ENCODE measurements at places on chromosomes 11 and 22.
A peak's percentile ranks its signal among the peaks of the same experiment; 100 is the strongest.

GRCh38 chr22:36088292-36088691 is 59.7 kb upstream of the RBFOX2 start:
- DNase-seq, result no peak

DNA sequence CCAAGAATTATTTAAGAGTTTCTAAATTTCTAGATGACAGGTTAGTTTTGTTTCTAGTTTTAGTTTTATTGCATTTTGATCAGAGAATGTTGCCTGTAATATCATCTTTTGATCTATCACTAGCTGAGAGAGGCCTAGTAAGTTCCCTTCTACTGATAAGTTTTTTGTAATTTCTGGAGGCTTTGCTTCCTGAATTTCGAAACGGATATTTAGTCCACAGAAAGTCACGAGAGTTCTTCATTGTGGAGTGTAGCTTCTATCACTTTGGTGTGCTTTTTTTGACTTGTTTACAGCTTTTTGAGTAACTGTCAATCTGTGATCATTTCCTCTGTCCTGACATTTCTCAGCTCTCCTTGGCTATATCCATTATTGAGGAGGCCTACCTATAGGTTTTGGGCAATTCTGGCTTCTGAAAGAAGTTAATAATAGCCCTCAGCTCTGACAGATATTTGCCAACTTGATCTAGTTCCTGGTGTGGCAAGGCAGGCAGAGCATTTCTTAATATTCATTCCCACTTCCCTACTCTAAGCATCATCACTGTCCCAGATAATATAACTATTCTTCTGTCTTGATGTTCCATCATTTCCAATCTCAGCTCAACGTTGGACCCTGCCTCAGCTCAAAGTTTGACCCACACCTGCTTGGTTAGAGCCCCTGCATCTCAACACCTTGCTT is 171.3 kb downstream of the BLID start:
- DNase-seq, result no peak

GRCh38 chr11:35322318-35322979 is 96.9 kb downstream of the SLC1A2 start:
- no peak for DNase-seq

DNA sequence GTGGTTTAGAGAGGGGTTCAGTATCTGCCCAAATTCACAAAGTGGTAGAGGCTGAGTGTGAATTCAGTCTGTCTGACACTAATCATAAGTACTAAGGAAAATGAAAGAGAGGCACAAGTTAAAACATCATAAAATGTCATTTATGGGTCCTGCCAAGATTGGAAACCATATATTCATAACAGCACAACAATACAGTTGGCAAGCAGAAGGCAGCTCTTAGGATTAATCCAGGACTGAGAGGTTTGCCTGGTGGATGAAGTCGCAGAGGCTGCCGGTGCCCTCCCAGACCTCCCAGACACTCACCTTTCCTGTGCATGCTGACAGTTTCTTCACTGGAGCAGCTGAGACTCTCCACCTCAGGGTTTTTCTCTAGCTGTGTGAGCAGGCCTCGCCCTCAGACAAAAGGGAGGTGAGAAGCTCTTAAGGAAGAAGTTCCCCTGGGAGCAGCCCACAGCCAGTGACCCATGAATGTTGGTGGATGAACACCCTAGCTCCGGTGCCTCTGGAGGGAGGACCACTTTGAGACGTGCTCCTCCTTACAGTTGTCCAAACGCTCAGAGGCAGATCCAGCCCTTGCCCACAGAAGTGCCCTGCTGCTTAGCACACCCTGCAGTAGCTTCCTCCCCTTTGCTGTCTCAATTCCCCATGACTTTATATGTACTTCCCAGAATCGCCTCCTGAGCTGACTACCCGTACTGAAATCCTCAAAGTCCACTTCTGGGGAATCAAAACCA is 43.7 kb downstream of the MAML2 start:
- no peak for DNase-seq

DNA sequence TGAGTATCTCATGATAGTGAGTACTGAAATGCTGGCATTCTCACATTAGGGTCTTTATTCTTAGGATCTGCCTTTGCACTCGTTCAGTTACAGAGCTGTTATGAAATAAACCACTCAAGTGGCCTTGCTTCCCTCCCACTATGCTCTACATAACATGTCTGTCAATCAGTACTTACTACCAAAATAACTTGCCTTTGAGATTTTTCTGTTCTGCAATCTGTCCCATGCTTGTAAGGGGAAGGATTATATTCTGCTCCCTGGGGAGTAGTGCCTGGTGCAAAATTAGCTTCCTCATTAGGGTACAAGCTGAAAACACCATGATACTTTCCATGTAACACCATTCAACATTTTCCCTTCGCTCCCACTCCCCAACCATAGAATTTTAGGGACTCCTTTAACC is 1.9 kb upstream of the GRAP2 start:
- no peak for DNase-seq

- DNase-seq, result no peak
Observed at GRCh38 chr22:46861468-46862367, 99.3 kb downstream of the TBC1D22A start.

GRCh38 chr11:47723041-47723440 is 7.9 kb upstream of the AGBL2 start:
- DNase-seq, result no peak

GRCh38 chr11:62015615-62016014 is 48.2 kb upstream of the FTH1 start:
- DNase-seq, result no peak

- no peak for DNase-seq
Observed at GRCh38 chr11:117489999-117490679, 162.5 kb downstream of the CEP164 start.

GRCh38 chr11:46914363-46914762 is 4.0 kb downstream of the LRP4 start:
- no peak for DNase-seq

GRCh38 chr22:41231369-41231768 is 9.4 kb downstream of the CHADL start:
- DNase-seq, result no peak

DNA sequence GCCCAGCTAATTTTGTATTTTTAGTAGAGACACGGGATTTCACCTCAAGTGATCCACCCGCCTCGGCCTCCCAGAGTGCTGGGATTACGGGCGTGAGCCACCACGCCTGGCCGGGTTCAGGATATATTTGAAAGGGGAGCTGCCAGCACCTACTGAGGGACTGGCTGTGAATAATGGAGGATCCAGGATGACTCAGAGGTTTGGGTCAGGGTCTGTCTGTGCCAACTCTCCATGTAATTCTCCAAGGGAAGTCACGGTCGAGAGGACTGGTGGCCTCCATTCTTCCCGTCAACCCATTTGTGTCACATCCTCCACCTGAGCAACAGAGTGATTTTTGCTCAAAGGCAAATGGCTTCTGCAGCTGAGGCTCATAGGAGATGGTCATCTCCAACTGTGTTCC is 3.6 kb upstream of the ARRB1 start:
- DNase-seq, result no peak

DNA sequence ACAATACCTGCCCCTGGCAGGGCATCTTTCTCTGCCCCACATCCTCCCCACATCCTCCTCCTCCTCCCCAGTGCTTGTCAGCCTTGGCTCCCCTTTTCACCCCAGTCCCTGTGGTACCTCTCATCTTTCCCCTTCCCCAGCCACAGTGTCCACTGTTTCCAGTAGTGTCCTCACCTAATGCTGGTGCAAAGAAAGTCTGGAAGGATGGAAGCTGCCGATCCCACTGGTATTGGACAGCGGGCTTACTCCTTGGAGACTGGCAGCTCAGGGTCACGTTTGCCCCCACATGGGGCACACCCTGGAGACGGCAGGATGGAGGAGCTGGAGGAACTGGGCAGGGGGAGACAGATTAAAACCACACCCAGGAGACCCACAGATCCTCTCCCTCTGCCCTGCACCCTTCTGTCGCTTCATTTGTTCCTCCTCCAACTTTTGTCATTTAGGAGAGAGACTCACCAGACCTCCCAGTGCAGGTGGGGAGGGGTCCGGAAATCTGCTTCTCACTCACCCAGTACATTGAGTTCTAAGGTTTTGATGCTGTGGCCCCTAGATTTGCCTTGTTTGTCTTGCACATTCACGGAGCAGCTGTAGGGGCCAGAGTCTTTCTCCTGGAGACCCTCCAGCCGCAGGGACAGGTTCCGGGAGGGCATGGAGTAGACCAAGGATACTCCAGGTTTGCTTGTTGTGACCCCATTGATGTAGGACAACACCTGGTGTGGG is 4.1 kb upstream of the VSIG2 start:
- no peak for DNase-seq

- DNase-seq, result no peak
Observed at GRCh38 chr11:102576350-102576749, 45.8 kb upstream of the MMP7 start.

DNA sequence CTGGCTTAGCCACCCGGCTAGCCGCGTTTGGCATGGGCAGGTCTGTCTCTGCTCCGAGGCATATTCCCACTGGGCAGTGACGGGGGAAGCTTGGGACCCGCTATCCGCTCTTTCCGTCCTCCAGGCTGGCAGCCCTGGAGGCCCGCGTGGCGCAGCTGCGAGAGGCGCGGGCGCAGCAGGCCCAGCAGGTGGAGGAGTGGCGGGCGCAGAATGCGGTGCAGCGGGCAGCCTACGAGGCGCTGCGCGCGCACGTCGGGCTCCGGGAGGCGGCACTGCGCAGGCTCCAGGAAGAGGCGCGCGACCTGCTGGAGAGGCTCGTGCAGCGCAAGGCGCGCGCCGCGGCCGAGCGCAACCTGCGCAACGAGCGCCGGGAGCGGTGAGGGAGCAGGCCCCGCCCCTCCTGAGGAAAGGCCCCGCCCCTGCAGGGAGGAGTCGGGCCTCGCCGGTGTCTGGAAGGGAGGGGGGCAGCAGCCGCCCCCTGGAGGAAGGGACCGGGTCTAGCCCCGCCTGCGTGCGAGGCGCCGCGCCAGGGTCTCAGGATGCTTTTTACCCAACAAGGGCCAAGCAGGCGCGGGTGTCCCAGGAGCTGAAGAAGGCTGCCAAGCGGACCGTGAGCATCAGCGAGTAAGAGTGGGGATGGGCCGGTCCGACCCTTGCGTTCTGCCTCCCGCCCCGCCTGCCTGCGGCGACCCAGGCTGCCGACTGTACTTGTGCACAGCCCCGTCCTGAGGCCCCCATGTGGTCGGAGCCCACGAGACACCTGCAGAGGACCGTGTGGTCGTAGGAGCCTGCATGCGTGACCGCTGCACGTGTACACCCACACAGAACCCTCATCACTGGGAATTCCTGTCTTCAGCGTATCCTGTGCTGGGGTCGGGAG is 7.9 kb downstream of the ATG16L2 start:
- peak; percentile 55 for DNase-seq

- DNase-seq, result no peak
Observed at GRCh38 chr11:36945384-36945783, 347.3 kb upstream of the RAG2 start.

DNA sequence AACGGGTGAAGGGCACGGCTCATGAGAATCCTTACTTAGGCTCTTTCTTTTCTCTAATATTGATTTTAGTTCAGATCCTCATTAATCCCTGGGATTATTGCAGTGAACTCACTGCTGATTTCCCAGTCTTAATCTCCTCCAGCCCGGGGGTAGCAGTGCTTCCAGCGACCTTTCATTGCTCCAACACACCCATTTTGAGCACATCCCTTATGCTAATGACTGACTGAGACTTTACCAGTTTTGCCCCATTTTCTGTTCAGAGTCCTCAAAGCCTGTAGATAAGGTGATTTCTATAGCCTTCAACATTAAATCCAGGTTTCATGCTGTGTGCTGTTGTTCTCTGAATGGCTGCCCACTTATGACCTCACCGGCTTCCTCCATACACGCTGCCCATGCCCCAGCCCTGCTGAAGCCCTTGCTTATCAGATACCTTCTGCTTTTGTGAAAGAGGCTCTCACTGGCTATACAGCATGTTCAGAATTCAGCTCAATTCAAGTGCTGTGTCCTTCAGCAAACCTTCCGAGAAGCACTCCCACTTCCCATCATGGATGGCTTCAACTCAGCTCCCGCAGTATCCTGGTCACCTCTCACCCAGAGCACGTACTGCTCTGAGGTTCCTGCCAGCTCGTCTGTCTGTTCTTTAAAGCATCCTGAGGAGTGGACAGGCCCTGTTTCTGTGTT is 49.0 kb downstream of the PPFIA1 start:
- no peak for DNase-seq

- no peak for DNase-seq
Observed at GRCh38 chr11:86301742-86302091, 323 bp upstream of the HIKESHI start.

- DNase-seq, result no peak
Observed at GRCh38 chr11:73194593-73194992, 23.5 kb upstream of the P2RY2 start.

DNA sequence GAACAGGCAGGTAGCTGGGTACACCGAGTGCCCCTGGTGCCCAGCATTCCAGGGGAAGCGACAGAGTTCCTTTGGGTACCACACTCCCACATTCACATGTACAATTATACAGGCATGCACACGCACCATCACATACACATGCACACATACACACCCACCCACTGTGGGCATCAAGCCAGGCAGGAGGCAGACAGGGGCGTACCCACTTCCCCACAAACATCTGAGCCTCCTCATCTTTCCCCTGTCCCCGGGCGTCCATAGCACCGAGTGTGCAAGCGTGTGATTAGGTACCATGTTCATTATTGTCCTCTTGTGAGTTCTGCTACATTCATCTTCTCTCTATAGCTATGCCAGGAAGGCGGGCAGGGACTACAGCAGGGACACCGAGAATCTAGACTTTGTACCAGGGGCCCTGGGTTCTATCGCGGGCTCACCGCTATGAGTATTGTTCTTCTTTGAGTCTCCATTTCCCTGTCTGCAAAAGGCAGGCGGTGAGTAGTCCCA is 2.1 kb upstream of the CARD10 start:
- DNase-seq, result no peak

DNA sequence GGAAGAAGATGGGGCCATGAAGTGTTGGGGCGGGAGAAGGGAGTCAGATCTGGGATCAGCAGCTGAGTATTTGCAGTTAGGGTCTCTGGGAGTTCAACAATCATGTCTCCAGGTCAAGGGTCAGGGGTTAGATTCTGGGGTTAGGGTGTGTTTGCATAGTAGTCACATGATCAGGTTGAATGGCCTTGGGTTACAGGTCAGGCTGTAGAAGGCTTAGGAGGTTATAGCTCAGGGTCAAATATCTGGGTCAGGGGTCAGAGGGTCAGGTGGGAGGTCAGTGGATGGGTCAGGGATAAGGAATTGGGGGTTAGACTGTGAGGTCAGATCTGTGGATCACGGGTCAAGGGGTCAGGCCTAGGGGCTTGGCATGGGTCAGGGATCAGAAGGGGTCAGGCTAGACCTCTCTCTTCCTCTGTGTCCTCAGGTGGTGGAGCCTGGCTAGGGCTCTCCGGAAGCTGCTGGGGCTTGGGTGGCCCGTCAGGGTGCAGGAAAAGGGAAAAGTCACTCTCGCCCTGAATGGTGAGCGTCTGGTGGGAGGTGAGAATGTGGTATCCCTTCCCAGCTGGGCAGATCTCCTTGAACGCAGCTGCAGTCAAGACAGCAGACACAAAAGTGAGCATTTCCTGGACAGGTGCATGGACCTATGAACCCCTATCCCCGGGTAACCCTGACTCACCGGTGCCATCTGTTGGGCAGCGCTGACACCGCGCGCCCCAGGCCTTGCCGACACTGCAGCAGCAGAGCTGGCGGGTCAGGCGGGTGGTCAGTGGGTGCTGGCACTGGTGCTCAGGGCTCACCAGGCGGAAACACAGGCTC is 6.4 kb downstream of the LTBP3 start:
- DNase-seq, result peak; percentile 39
